ENCODE measurements at places on chromosomes 12 and 14.

DNA sequence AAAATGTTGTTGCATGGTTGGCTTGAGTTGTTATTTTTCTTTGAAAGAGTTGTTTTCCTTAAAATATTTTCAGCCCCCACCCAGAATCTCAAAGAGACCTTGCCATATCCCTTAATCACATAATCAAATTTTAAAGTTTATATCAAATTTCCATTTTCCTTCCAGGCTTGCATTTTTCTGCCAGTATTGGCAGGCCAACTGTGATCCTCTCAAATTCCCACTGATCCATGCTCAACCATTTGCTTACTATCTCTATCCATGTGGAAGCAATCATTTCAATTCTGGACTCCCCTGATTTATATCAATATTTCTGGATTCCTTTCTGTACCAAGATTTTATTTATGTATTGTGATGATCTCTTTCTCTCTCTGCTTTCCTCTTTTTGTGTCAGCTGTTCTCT lies 64.2 kb upstream of the PYGL start:
- no peak for DNase-seq

DNA sequence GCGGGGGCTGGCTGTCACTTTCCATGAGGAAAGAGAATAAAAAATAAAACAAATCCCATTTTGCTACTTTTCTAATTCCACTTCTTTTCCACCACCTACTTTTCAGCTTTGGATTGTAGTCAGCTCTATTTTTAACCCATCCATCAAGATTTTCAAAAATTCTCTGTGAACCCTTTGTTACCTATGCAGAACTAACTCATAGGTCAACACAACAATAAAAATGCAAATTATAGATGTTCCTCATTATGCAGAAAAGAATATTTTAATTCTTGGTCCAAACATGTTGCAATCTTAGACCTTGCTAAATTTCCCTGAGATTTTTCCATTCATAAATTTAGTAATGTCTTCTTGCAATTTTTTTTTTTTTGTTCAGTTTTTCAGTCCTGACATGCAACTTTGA lies 454.5 kb downstream of the ADAMTS20 start:
- DNase-seq: no peak

GRCh38 chr14:100321473-100322137 lies 1.5 kb upstream of the SLC25A47 start:
- DNase-seq: no peak

DNA sequence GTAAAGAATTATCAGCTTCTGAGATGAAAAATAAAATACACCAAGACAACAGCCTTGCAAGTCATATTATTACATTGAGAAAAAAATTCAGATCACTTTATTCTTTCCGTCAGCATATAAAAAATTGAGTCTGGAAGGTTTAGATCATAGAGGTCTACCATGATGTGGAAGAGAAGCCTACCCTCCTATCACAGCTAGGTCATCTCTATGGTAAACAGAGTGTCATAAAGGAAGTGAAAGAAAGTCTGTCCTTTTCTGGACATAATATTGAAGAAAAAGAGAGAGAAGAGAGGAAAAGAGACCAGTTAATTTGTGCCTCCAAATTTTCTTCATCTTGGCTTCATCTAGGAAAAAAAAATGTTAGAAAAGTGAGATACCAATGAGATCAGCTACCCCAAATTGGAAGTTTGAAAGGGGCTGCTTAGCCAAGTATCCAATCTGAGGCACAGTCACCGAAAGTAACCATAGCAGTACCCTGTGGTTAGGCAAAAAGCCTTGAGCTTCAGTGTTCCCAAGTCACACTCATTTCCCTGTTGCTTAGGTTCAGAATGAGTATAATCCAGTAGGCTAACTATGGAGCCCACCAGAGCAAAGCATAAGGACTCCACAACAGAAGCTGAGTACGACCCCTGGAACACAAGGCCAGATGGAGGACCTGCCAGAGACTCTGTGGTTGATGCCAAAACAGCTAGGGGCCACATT lies 38.1 kb downstream of the DUSP6 start:
- DNase-seq: no peak

DNA sequence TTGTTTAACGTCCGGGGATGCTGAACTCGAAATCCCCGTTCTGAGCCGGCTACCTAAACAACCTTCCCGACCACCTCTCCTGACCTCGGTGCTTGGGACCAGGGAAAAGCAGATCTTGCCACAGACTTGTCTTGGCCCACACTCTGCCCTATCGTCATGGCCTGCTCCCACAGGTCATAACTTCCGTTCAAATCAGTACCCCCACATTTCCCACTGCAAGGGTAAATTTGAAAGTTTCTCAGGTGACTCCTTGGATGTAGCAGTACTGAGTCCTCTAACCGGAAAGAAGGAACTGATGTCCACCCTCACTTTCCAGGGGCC lies 612 bp upstream of the RBM23 start:
- no peak for DNase-seq

DNA sequence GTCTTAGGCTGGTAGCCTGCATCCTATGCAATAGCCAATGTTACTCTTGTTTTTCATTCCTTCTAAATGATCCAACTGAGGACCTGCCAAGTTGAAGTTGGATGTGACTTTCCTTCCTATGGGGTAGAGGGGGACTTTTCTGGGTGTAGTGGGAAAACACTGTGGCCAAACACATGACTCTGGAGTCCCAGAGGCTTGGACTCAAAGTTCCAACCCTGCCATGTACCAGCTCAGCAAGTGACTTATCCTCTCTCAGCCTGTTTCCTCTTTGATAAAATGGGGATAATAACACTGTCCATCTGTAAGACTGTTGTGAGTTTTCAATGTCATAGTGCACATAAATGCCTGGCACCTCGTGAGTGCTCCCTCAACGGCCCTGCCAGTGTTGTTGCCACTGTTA lies 97.0 kb downstream of the ZFP36L1 start:
- peak; percentile 28 for DNase-seq

DNA sequence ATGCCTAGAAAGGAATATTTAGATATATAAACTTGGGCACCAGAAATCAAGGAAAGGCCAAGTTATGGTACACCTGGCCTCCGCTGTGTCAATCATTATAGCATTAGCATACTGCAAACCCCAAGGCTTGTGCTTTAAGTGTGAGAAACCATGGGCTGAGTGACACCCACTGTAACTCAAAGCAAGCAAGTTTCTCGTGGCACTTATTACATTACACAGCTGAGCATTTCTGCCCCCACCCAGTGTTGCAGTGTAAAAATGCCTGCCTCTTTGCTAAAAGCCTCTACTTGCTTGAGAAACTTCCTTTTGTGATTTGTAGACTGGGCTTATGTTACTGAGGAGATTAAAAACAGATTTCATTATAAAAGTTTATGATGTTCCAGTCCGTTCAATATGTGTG lies 122.0 kb downstream of the TGFB3 start:
- DNase-seq: no peak

GRCh38 chr14:25620515-25620914 lies 570.6 kb upstream of the STXBP6 start:
- DNase-seq: no peak

- no peak for DNase-seq
These were observed 95.2 kb downstream of the CALM1 start for GRCh38 chr14:90491911-90492531.

DNA sequence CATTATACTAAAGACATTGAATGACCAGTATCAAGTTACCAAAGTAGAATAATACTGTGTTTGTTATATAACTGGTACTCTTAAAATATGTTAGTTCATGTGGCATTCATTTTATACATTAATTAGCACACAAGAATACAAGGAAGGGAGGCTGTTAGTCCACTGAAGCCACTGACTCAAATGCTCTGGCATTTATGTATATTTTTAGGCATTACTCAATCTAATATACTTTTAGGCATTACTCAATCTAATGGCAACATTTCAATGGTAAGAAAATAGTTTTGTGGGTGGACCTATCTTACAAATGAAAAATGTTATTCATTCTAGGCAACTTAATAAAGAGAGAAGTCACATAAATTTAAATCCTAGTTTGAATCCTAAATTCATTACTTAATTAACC lies 874.4 kb upstream of the USP15 start:
- DNase-seq: no peak

Data from left forelimb (tissue), 1 donor.